NCI-H460 (cell line): ENCODE measurements at places on chromosomes 6 and 20. TPM values are rescaled to one million over a fixed set of nuclear protein-coding genes. Genes with fewer than 3 reads are reported as not detected.

DNA sequence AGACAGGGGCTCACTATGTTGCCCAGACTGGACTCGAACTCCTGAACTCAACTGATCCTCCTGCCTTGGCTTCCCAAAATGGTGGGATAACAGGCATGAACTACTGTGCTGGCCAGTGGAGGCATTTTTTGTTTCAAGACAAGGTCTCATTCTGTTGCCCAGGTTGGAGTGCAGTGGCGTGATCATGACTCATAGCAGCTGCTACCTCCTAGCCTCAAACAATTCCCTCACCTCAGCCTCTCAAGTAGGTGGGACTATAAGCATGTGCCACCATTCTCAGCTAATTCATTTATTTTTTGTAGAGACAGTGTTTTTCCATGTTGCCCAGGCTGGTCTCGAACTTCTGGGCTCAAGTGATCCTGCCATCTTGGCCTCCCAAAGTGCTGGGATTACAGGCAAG lies 17.2 kb downstream of the ENPP3 start:
- DNase-seq: no peak

DNA sequence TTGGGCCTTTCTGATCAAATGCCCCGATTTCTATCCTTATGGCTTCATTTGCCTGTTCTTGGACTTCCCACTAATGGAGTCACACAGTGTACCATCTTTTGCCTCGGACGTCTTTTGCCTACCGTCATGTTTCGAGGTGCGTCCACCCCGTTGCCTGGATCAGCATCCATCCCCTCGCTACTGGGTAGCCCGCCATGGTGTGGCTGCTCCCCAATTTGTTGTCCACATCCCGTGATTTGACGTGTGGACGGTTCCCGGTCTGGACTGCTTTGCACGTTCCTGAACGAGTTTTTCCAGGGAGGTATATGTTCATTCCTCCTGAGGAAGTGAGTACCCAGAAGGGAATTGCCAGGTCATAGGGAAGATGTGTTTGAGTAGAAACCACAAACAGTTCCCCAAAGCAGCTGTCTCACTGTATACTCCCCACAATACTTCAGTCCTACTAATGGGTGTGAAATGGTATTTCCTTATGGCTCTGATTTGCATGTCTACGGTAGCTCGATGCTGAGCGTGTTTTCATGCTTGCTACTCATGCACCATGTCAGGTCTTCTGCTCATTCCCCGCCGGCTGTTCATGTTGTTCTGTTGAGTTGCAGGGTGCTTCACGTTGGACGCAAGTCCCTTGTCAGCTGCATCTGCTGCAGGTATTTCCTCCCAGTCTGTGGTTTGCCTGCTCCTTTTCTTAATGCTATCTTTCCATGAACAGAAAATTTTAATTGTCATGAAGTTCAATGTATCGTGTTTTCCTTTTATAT lies 86.8 kb upstream of the AFDN start:
- DNase-seq: no peak

- DNase-seq: no peak
Observed at GRCh38 chr6:39319621-39320362, 2.7 kb downstream of the KCNK16 start.

GRCh38 chr6:121187200-121187832 lies 147.0 kb downstream of the TBC1D32 start:
- DNase-seq: no peak

- DNase-seq: no peak
Observed at GRCh38 chr6:166483573-166484250, 101.0 kb upstream of the MPC1 start.

Gene PRDM13
- total RNA-seq: 1.6 and 2.8 TPM in 2 replicates

Gene OR2J3
- not detected in 2 replicates for total RNA-seq

Gene BMP7
- total RNA-seq: 0.17 and 0.23 TPM in 2 replicates

DNA sequence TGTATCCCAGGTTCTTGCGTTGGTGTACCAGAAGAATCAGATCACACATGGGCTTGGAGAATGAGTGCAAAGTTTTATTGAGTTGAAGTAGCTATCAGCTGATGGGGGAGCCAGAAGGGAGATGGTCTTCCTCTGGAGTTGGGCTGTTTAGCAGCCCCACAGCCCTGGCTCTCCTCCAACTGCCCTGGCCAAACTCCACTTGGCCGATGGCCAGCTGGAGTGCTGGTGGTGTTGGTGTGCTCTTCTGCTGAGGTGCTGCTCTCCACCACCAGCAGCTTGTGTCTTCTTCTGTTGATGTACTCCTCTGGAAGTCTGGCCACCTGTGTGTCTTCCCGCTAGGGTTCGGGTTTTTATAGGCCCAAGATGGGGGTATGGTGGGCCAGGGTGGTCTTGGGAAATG lies 172.8 kb downstream of the TINAG start:
- no peak for DNase-seq

DNA sequence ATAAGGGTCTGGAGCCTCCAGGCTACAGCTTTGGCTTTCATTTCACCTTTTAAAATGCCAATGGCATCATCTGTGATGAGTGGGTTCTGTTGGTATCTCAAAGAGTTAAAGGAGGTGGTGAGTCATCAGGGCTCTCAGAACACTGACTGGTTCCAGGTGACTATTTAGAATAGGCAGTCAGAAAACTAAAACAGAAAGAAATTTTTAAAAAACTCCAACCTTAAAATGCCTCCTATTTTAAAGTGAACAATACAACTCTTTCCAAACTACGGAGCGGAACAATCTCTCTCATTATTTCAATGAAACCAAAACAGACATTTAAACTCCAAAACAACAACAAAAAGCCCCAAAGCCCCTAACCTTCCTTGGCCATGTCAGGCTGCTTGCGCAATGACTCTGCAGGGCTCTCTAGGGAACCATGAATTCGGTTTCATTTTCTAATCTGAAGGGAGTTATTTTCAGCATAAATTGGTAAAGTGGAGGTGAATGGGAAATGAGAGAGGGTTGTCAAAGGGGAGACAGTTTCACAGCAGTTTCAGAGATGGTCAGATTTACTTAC lies 194.9 kb downstream of the KIF6 start:
- no peak for DNase-seq

Gene IPCEF1
- total RNA-seq: 1.0 TPM in 1 of 2 replicates, not detected in the other

Gene PROKR2
- total RNA-seq: not detected in 2 replicates

- DNase-seq: no peak
Observed at GRCh38 chr6:168412456-168412855, 28.5 kb upstream of the SMOC2 start.

- DNase-seq: no peak
Observed at GRCh38 chr20:46312075-46312944, 4.0 kb upstream of the CDH22 start.
